CD8-positive, alpha-beta T cell (primary cell): ENCODE measurements at places on chromosomes 1 and 21. TPM values are rescaled to one million over a fixed set of nuclear protein-coding genes. Genes with fewer than 3 reads are reported as not detected.

DNA sequence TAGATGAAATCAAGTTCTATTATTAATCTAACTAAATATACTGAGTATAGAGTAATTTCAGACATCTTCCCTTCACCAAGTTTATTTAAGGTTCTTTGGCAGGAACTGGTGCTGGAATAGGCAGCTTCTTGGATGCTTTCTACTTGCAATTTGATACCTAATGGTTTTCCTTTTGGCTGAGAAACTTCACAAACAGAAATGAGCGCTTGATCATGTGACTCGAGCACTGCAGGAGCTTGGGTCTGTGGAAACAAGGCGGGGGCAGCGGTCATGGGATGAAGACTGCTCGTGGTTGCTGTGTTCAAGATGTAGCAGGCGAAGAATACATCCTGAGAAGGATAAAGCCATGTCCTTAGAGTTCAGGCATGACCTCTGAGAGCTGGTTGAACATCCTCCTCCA lies 136.8 kb downstream of the PTPRC start:
- DNase-seq = no peak

GRCh38 chr1:18948048-18948912 lies 8.2 kb downstream of the IFFO2 start:
- no peak for DNase-seq

- no peak for DNase-seq
Observed at GRCh38 chr1:155954645-155955044, 13.2 kb downstream of the RXFP4 start.

GRCh38 chr1:191582169-191582568 lies 576.1 kb upstream of the RGS18 start:
- DNase-seq = no peak

DNA sequence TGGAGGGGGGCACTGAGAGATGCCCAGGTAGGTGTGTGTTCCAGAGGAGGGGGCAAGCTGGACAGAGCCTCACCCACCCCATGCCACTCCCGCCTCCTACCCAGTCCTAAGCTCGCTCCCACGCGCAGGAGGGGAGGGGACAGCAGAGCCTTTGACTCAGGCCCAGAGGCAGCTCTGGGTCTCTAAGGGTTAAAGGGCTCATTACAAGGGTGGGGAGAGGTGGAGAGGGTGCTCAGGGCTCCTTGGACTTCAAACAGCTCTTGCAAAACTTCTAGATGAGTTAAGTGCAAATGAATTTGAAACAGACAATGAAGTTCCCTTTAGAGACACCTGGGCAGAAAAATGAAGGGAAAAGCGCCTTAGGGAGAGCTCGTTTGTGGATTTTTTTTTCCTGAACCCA lies 104.2 kb upstream of the CASZ1 start:
- DNase-seq = no peak

- no peak for DNase-seq
Observed at GRCh38 chr1:28470146-28470545, 35.7 kb upstream of the RCC1 start.

Gene WLS
- not detected for total RNA-seq

DNA sequence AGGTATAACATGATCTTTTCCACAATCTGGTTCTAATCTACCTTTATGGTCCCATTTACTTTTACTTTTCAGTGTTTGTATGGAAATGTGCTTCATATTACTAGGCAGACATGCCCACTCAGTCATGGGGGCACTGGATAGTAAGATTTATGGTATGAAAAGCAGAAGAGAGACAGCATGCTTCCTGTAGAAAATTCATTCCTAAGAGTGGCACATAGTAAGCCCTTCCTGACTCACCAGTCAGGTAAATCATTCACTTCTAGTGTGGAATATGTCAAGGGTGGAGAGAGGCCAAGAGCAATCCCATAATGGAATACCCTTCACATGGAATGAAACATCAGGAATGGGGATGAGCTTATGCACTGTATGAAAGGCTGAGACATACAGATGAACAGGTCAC lies 49.5 kb upstream of the BCL10 start:
- DNase-seq = no peak

GRCh38 chr1:162179121-162179520 lies 109.6 kb downstream of the NOS1AP start:
- no peak for DNase-seq

DNA sequence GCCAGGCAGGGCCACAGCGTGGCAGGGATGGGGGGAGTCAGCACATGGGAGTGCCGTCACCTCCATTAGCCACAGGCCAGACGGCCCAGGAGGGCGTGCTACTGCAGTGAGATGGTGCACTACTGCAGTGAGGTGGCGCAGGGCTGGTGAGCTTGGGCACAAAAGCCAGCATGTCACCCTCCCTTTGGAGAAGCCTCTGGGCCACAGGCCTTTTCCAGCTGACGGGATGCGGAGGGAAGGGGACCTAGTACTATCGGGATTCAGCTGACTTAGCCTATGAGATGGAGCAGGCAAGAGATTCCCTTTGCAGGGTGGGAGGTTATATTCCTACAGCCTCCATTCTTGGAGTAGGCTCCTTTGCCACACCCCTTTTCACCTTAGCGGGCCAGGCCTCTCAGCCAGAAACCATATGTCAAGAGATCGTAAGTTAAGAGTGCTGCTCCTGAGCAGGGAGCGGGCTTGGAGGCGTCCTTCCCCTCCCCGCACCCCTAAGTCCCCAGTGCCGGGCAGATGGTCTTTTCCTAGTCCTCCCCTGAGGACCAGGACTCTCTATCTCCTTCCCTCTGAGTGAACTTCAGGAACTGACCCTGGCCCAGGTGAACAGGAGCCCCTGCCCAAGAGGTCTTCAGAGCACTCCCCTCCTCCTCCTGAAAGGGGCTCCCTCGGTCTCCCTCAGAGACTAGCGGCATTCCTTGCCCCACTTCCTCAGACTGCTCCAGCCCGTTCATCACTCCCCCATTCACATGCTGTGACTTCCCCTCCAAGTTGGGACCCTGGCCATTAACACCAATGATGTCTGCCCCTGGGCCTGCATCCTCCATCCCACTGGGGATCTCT lies 8.2 kb downstream of the NES start:
- no peak for DNase-seq

Gene C1QTNF12
- total RNA-seq = 5.1 TPM
